Stimulated activated CD8-positive, alpha-beta memory T cell treated with anti-CD3 and anti-CD28 coated beads, Interleukin-7, amount 100 ng/mL, for 24 hours (primary cell): ENCODE measurements at places on chromosomes 11 and 22.

DNA sequence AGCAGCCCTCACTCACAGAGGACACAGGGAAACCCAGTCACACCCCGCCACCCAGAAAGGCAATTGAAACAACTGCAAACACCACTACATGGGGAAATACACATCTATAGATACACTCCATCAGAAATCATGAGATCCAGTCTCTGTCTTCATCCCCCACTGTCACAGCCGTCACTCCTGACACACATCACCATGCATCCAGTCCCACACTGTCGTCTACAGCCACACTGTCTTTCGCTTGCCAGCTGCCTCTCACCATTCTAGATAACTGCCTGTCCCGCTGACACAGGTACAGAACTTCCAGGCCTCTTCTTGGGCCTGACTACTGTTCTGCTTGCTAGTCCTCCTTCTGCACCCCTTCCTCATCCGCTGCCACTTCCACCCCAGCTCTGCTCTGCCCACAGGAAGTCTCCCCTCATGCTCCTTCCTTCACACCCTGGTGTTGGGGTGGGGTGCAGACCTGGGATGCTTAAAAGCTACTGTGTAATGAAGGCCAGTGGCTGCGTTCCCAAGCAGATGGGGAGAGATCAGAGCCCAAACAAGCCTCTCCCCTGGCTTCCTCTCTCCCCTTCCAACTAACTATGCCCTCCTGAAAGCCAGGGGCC, 42.6 kb downstream of the SLC22A12 start:
- no peak for DNase-seq

- no peak for DNase-seq
Observed at GRCh38 chr11:120057595-120058581, 80.0 kb downstream of the TRIM29 start.

DNA sequence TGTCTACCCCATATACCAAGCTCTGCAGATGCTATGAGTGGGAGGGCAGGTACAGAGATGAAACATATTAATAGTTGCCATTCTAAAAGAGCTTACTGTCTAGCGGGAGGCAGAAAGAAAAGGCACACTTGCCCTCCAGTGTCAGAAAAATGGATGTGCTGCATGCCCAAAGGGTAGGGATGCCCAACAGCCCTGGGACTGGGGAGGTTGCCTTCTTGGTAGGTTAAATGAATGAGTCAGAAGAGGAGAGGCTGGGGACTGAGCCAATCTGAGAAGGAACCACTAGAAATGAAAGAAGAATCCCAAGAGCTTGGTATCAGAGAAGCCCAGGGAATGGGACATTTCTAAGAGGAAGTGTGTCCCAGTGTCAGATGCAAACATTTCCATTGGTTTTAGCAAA, 1.2 kb downstream of the BIRC3 start:
- DNase-seq: no peak

DNA sequence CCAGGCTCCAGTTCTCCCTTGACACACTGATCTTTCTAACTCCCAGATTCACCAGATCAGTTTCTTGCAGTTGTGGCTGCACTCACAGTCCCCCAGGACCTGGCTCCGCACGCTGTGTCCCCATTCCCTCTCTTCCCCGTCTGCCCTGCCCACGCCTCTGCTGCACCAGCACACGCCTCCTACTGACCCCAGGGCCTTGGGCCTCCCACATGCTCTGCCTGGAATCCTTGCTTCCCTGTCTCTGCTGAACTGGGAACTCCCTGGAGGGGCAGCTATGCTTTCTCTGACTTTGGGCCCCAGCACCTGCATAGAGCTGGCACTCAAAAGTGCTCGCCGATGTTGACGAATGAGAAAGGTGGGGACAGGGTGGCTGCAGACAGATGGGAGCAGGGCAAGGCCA, 68.9 kb downstream of the MYO7A start:
- no peak for DNase-seq

- no peak for DNase-seq
Observed at GRCh38 chr11:62269654-62270278, at the start of gene SCGB2A2. SCGB2A2 (plus strand) TSS chr11:62270158; CDS start chr11:62270217, 59 bp downstream.

DNA sequence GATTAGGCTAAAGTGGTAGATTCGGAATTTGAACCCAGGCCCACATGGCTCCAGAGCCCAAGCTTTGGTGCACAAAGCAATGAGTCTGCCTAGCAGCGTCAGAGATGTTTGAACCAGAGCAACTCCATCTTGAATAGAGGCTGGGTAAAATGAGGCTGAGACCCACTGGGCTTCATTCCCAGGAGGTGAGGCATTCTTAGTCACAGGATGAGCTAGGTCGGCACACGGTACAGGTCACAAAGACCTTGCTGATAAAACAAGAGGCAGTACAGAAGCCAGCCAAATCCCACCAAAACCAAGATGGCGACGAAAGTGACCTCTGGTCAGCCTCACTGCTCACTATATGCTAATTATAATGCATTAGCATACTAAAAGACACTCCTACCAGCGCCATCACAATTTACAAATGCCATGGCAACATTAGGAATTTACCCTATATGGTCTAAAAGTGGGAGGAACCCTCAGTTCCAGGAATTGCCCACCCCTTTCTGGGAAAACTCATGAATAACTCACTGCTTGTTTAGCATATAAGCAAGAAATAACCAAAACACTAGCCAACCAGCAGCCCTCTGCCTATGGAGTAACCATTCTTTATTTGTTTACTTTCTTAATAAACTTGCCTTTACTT, 40.3 kb upstream of the DAGLA start:
- DNase-seq: no peak

- no peak for DNase-seq
Observed at GRCh38 chr11:6894097-6894496, 1.8 kb upstream of the OR2D2 start.

- no peak for DNase-seq
Observed at GRCh38 chr11:95867105-95867504, 56.8 kb downstream of the MTMR2 start.

DNA sequence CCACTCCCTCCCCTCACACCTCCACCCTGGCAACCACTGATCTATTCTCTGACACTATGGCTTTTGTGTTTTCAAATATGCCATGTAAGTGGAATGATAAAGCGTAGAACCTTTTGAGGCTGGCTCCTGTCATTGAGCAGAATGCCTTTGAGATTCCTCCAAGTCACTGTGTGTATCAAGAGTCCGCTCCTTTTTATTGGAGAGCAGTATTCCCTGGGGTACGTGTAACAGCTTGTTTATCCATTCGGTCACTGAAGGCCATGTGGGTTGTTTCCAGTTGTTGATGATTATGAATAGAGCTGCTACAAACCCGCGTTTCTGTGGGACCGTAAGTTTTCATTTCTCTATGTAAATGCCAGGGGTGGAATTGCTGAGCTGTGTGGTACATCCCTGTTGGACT, 10.3 kb downstream of the TP53I11 start:
- no peak for DNase-seq

DNA sequence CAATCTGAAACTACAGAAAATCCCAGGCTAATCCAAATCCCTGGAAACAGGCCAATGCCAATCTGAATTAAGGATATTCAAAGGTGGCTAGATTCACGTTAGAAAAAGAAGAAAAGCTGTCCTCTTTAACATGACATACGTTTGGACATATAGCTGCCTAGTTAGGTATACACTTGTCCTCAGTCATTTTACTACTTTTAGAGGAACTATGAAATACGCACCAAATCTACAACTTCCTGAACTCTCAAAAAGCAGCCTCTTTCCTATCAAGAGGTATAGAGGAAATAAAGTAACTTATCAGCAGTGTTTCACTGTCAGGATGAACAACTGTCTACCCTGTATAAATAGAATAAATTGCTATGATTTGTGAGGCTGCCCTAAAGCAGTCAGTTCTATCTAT, 24.0 kb downstream of the KMT5B start:
- no peak for DNase-seq

GRCh38 chr22:44702479-44703198, 635 bp downstream of the PRR5 start:
- DNase-seq: no peak

DNA sequence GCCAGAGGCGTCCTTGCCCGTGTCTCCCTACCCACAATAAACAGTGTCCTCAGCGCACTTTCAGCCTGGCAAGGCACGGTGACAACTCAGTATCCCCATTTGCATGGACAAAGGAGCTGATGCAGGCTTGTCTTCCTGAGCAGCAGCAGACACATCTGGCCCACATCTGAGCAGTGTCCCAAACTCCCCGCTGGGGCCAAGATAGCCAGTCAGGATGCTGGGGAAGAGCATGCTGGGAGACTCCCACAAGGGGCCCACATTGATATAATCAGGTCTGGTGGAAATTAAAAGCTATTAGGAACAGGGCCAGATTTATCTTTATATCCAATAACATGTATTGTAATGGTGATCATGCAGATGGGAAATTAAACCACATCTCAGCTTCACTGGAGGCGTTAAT, 24.7 kb downstream of the DSCAML1 start:
- no peak for DNase-seq

DNA sequence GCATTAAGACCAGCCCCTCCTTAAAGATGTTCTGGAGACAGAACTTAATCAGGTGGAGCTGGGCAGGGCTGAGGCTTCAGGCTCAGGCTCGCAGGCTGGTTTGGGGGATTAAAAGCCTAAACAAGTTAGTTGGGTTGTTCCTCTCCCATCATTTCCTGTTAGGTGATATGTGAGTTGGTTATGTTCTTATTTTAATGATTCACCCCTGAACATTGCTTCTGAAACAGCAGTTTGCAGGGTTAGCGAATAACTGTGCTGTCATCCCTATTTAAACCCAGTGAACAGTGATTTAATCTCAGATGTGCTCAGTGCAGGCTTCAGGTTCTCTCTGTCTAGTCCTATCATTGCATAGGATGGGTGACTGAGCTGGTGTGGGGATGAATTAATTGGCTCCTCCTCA, 47.4 kb upstream of the BIRC3 start:
- DNase-seq: no peak

GRCh38 chr11:18196532-18196931, 23.9 kb downstream of the MRGPRX4 start:
- no peak for DNase-seq

DNA sequence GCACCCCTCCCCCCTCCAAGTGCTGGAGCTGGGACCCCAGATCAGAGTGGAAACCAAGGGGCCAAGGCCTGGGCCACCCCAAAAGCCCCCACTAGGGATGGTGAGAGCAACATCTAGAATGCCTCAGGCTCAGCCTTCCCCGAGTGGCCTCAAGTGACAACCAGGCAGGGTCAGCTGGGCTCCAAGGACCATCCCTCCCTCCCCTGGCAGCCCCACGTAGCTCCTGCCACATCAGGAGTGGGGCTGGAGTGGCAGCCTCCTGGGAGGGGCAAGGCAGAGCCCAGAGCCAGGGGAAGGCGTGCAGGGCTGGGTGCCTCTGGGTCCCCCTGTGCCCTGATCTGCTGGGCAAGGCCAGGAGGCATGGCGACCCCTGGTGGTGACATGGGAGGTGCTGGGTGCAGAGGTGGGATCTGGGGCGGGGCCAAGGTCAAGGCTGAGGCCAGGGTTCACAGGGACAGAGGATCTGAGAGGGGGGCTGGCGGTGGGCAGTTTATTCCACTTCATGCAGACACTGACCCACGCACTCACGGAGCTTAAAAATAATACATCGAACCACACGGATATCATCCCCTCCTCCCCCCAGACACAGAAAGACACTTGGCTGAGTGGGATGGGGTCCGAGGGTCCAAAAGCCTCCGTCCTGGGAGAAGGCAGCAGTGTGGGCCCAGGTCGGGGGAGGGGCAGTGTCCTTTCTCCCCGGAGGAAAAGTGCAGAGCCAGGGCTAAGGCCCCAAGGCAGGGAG, 15.8 kb upstream of the EHD1 start:
- DNase-seq: peak; percentile 94

- no peak for DNase-seq
Observed at GRCh38 chr11:2273311-2273710, 2.9 kb upstream of the ASCL2 start.

DNA sequence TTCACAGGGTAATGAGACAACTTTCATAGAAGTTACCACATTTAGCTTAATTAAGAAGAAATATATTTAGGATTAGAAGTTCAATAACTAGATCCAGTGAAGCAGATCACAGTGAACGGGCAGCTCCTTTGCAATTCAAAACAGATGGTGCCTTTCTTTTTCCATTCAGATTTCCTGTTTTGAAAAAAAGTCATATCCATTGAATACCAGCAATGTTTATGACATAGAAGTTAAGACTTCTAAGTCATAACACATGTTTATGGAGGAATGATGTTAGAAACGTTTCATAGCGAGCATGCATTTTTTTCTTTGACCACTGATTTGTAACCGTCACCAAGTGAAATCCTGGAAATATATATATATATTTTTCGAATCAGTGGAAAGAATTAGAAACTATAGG, 24.7 kb downstream of the LUZP2 start:
- no peak for DNase-seq

DNA sequence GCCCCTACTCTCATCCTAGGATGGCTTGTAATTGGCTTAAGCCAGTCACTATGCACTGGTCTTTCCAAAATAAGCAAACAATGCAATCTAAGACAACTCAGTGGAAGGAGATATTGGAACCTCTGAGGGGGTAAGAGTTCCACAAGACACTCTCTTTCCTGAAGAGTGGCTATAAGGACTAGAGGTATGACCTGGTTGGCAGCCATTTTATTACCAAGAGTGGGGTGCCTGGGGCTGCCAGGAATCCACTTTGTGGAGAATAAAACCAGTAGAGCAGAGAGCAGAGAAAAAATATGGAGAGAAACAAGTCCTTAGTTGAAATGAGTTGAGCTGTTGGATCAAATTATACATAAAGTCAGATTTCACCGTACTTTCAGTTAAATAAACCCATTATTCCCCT, 38.8 kb upstream of the CAPRIN1 start:
- no peak for DNase-seq

- no peak for DNase-seq
Observed at GRCh38 chr11:96311120-96311568, 31.9 kb downstream of the MAML2 start.

DNA sequence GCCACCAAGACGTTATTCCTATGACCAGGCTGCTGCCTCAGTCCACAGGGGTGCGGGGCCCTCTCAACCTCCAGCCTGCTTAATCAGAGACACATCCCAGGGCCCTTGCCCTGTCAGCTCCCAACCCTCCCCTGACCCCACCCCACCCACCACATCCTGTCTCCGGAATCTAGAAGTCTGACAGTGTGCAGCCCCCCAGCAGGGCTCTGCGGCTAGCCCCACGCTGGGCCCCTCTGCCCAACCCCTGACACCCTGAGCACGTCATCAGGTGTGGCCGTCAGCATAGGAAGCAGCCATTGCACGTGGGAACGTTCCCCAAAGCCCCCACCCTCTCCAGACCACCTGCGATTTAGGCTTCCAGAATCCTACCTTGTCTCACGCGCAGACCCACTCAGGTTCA, 34.3 kb upstream of the IGSF9B start:
- no peak for DNase-seq

DNA sequence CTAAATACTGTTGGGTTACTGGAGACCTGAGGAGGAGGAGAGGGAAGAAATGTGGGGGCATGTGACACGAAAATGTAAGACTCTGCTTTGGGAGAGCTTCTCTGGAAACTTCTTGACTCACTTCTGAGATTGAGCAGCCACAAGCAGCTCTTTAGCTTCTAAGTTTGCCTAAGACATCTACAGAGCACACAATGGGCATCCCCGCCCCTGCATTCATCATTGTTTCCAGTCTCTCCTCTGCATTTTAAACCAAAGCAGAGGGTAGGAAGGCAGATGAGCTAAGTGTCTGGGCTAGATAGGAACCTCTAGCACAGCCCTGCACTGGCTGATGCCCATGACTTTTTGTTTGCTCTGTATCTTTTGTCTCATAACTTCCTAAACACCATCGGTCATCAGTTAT, 2.1 kb upstream of the OR52D1 start:
- DNase-seq: no peak
